GM13976 (cell line): ENCODE measurements at places on chromosomes 1 and 21.

DNA sequence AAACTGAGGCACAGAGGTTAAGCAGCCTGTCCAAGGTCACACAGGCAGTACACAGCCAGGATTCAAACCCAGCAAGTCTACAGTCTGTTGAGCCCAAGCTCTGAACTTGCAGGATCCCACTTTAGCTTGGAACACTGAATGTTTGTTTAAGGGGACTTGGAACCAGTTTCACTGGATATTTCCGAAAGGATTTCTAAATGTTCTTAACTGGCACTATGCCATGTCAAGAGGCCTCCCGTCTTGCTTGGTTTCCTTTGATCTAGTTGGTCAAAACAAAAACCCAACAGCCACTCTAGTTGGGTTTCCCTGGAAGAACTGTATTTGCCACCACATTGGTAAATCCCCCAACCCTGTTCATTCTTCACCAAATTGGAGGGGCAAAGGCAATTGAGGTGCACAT is 317.6 kb upstream of the KAZN start:
- no peak for DNase-seq

DNA sequence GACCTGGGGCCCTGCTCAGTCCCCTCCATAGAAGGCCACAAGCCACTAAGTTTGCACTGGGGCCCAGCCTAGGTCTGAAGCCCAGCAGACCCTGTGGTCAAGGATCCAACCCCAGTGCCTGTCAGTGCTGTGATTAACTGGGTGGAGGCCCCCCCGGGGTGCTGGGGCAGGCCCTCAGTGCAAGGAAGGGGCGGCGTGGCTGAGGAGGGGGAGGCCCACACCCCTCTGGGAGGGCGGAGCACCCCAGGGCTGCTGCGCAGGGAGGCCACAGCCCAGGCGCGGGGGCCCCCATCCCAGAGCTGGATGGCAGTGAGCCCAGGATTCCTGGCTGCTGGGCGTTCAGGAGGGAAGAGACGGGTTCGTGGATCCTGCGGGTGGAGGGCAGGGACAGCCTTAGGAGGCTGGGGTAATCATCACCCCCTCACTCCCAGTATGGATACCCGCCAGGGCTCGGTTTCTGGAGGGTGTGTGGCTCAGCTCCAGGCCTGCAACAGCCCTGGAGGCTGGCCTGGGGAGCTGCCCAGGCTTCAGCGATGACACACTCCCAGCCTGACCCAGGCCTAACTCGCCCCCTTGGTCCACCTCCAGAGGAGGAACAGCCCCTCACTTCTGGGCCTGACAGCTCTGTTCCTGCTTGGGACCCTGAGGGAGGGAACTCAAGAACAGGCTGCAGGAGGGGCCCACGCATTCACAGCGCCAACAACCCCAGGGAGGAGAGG is 890 bp downstream of the GJC2 start:
- no peak for DNase-seq

GRCh38 chr21:41562101-41563000 is 54.4 kb upstream of the TMPRSS2 start:
- DNase-seq = no peak

DNA sequence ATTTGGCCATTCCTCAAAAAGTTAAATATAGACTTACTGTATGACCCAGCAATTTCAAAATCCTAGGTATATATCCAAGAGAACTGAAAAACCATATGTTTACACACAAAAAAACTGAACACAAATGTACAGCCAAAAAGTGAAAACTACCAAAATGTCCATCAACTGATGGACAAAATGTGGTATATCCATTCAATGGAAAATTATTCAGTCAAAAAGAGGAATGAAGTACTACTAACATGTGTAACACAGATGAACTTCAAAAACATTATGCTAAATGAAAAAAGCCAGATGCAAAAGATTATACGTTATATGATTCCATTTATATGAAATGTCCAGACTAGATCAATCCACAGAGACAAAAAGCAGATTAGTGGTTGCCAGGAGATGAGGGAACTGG is 8.0 kb downstream of the AIDA start:
- no peak for DNase-seq

DNA sequence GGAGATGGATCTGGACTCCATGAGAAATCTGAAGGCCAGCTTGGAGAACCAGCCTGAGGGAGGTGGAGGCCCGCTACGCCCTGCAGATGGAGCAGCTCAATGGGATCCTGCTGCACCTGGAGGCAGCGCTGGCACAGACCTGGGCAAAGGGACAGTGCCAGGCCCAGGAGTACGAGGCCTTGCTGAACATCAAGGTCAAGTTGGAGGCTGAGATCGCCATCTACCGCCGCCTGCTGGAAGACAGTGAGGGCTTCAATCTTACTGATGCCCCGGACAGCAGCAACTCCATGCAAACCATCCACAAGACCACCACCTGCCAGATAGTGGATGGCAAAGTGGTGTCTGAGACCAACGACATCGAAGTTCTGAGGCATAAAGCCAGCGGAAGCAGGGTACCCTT is 601.5 kb upstream of the ZP4 start:
- no peak for DNase-seq

DNA sequence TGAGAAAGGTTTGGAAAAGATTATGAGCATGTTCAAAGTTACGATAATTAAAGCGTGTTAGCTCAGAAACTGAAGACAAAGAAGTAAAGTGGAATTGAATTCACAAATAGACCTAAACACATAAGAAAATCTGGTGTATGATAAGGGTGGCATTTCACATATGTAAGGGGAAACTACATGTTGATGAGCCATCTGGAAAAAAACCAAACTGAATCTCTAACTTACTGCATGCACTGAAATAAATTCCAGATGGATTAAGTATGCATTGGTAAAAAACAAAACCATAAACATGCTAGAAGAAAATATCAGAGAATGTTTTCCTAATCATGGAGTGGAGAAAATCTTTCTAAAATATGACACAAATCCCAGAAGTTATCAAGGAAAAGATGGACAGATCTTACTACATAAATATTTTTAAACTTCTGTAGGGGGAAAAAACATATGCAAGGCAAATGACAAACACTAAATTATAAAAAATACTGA is 34.0 kb upstream of the CTPS1 start:
- no peak for DNase-seq

GRCh38 chr21:25039461-25040380 is 567.6 kb downstream of the MRPL39 start:
- DNase-seq = no peak

DNA sequence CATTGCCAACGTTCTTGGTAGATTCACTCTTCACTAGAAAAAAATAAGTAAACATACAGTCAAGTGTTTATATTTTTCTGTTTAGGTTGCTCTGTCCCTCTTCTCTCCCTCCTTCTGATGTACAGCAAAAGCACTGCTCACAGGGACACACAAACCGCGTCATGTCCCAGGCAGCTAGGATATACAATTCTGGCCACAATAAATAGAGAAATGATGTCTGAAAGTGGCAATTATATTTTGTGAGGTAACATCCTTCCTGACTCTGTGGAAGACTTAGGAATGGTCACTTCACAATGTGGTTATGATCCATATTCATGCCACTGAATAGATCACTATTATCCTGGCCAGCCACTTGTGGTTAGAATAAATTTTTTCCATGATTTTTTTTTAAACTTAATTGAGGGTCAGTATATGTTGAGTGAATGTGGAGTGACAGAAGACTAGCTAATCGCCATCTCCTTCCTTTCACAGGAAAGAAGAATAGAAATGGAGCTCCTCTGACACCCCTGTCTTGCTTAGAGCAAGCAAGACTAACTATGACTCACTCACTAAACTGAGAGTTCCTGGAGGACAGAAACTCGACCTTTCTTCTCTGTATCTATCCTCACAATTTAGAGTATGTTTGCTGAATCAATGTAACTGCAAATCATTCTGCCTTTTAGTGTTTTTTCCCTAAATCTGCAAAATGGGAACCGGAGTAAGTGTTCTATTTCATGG is 54.0 kb downstream of the ZNHIT6 start:
- DNase-seq = no peak

DNA sequence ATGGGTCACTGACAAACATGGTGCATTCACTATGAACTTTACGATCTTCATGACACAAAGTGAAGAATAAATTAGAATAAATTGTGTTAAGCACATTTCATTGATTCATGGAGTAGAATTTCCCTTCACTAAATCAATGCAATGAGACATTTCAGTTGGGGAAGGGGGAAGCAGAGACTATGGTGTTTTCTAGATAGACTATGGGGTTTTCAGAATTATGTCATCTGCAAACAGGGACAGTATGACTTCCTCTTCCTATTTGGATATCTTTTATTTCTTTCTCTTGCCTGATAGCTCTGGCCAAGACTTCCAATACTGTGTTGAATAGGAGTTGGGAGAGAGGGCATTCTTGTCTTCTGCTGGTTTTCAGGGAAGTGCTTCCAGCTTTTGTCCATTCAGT is 80.0 kb upstream of the C1orf105 start:
- no peak for DNase-seq

- no peak for DNase-seq
These were observed 733.9 kb upstream of the CHRM3 start for GRCh38 chr1:238652346-238652968.

GRCh38 chr1:12649971-12650421 is 6.1 kb downstream of the AADACL4 start:
- DNase-seq = no peak

GRCh38 chr21:44443891-44444285 is 11.4 kb upstream of the LRRC3 start:
- no peak for DNase-seq

- no peak for DNase-seq
These were observed 17.3 kb downstream of the CD58 start for GRCh38 chr1:116553386-116554115.

DNA sequence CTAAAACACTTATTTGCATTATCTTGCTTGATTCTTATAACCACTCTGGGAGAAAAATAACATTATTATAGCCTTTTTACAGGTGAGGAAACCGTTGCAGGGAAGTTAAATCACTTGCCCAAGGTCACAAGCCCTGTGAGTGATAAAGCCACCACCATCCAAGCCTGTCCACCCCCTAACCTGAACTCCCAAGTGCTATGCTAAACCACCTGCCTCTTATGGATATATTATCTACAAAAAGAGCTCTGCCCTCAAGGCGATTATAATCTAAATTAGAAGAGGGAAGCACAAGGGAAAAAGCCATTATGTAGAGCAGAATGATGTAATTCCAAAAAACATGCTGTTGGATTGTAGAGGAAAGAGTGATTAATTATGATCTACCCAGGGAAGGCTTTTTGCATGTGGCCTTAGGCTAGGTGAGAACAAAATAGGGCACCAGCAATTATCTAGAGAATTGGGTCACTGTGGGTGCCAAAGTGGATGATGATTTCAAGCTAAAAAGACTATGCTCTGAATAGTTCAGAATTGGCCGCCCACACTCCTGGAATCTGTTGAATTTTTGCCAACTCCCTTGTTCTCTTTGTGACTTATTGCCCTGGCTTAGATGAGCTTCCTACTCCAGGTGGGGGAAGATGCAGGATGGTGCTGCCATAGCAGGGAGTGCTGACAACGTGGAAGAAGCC is 205.3 kb downstream of the FGGY start:
- no peak for DNase-seq

- DNase-seq = no peak
These were observed 28.4 kb upstream of the NLRP3 start for GRCh38 chr1:247387565-247387964.

- DNase-seq = peak; percentile 47
These were observed 17.7 kb downstream of the PLA2G5 start for GRCh38 chr1:20087668-20088067.

DNA sequence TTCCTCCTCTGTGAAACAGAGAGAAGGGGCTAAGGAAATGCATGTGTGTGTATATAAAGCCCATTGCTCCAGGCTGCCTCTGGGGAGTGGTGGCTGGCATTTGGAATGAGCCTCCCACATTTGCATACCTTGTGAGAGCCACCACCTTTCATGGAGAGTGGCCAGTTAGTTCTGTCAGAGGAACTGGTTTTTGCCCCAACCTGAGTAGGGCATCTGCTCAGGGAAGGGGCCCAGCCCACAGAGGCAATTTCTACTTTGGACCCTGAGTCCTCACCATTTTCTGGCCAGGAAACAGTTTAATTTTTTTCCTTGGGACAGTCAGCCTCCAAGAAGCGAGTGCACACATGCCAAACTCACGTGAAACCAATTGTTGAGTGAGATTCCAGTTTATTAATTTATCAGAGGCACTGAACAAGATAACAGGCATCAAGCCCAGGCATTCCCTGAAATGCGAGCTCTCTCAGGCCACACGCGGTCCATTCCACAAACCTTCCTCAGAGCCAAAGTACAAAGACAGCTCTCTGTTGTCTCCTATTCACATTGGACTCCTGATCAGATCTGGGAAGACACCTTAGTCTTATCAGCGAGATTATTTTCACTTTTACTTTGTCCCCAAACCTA is 1.0 kb upstream of the SLC6A9 start:
- DNase-seq = no peak

GRCh38 chr1:238006779-238007178 is 116.1 kb upstream of the ZP4 start:
- no peak for DNase-seq

GRCh38 chr1:155962599-155963211 is 15.6 kb downstream of the ARHGEF2 start:
- DNase-seq = no peak

DNA sequence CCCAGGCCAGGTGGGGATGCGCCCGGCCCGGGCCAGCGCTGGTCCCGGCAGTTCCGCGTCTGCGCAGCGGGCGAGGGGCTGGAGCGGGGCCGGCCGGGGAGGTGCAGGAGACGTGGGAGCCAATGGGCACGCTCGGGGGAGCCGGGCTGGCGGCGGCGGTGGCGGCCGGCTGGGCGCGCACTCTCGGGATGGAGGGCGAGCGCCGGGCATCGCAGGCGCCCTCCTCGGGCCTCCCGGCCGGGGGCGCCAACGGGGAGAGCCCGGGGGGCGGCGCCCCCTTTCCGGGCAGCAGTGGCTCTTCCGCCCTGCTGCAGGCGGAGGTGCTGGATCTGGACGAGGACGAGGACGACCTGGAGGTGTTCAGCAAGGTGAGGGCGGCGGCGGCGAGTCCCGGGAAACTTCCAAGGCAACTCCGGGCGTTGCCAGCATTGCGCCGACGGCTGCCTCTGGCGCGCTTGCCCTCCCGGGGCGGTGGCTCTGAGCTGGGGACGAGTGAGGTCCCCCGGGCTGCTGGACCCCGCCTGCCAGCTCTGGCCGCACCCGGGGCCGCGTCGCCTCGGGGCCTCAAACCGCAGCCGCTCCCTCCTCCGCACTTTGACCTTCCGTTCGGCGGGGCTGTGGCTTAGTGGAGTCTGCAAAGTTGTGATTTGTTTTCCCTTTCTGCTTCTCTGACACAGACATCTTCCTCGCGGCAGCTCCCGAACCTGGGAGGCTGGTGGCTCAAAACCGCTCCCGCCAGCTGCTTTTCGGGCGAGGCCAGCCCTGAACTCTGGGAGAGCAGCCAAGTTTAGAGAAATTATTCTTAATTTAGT is at the start of gene SNX7:
Gene SNX7 (plus strand): TSS at position 178 of the 812 bp plus-strand sequence. CDS start 11 bp downstream, at position 189.
- DNase-seq = peak; percentile 54

- no peak for DNase-seq
These were observed 42.8 kb upstream of the ARTN start for GRCh38 chr1:43890815-43891214.

DNA sequence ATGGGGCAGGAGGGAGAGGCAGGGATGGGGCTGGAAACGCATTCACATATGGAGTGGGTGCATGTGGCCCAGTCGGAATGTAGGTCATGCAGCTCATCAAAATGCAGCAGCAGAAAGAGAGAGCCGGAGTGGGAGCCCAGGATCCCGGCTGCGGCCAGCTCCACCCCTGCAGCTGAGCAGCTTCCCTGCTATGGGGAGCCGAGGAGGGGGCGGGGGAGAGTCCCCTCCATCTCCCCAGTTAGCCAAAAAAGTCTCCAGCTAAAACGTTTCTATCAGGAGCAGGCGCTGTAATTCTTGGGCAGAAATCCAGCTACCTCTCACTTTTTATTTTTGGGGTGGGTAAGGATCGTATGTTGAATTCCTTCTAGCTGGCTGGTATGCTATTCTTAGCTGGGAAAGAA is 39.7 kb downstream of the MRPL37 start:
- DNase-seq = no peak
